ENCODE measurements at places on chromosomes 1 and 21. TPM values are rescaled to one million over a fixed set of nuclear protein-coding genes. Genes with fewer than 3 reads are reported as not detected.

GRCh38 chr1:74107394-74107793, 90.6 kb downstream of the LRRIQ3 start:
- no peak for DNase-seq

DNA sequence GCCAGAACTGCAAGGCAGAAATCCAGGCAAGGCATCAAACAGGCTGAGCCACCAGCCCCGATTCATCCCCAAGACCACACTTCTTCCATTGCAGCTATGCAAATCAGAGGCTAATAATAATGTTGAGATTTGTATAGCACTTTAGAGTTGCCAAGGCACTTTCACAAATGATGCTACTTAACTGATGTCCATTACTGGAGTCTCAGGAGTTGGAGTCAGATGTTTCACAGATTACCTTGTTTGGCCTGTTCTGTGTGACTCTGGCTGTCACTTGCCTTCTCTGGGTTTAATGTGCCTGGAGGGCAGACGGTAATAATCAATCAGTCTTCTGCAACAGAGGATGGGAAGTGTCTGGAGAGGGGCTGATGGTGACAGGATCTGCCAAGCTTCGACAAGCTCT, 40.8 kb upstream of the MPZL1 start:
- DNase-seq: no peak

The OR2AK2 gene
- total RNA-seq: not detected

GRCh38 chr1:203427451-203427850, 48.2 kb upstream of the PRELP start:
- DNase-seq: no peak

The NGF gene
- not detected for total RNA-seq

- DNase-seq: no peak
Measured at GRCh38 chr1:62283986-62284385, 35.2 kb downstream of the KANK4 start.

DNA sequence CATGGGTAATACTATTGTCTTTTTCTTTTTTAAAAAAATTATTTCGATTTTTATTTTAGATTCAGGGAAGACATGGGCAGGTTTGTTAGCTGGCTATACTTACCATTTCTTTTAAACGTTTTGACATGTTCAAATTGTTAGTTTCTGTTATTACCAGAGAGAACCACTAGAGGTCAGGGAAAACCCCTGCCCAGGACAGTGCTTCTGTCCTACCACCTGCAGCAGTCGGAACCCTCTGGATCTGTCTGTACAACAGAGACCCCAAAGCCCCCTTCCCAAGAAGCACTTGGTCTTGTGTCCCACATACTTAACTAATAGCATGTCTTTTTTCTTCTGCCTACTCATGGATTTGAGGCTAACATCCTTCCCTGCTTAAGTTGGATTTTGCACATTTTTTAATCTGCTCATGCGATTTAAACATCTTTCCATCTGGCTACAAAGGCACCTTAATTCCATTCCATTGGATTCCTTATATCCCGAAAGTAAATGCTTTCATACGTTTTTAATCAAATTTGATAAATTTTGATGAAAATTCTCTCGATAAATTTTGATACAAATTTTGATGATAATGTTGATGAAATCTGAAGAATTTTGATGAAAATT, 10.0 kb upstream of the C1orf115 start:
- DNase-seq: no peak

- no peak for DNase-seq
Measured at GRCh38 chr1:84078842-84079202, 65.2 kb upstream of the PRKACB start.

DNA sequence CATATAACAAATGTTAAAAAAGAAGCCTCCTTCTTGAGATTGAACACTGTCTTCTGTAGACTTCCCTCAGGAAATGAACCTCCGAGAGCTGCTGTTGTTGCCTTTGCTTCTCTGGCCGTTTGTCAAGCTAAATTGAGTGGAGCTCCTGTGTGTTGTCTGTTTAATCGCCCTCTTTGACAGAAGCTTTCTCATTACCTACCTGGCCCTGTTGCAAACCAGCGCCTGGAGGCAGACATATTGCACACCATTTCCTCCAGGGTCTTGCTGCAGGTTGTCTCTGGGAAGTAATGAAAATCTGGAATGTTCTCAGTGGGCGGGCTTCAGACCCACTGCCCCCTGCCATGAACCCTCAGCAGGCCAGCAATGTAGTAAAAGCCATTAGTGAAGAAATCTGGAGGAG, 83.3 kb downstream of the GABPA start:
- DNase-seq: no peak

- no peak for DNase-seq
Measured at GRCh38 chr1:27787895-27788294, 14.9 kb downstream of the STX12 start.

The NASP gene
- 84.0 TPM for total RNA-seq

GRCh38 chr1:67880056-67880601, 46.9 kb upstream of the GNG12 start:
- DNase-seq: no peak

DNA sequence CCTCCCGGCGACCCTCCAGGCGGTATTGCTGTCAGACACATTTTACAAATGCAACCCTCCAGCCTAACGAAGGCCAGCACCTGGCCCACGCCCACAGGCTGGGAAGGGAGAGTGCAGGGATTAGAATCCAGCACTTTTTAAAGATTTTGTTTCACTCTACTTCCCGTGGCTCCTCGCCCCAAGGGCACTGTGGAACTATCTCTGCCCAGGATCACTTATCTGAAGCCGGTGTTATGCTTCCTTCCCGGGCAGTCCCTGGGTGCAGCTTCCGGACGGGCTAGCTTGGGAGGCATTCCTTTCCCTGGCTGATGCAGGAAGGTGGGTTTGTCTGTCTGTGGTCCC, 35.8 kb downstream of the CCN1 start:
- DNase-seq: no peak

- DNase-seq: no peak
Measured at GRCh38 chr1:164622068-164622845, 63.3 kb downstream of the PBX1 start.
